ENCODE measurements at places on chromosomes 7 and 10.

- peaks cover 28% of the 10 kb centered on the region for H3K4me1 ChIP-seq
- H3K27me3 ChIP-seq: no peaks in the 10 kb centered on the region
- peak overlapping the region; percentile 86 for H3K27ac ChIP-seq
- H3K4me3 ChIP-seq: no peak overlapping the region
- no peaks in the 10 kb centered on the region for H3K36me3 ChIP-seq
Observed at GRCh38 chr7:134613623-134614347, 32.9 kb upstream of the BPGM start.

DNA sequence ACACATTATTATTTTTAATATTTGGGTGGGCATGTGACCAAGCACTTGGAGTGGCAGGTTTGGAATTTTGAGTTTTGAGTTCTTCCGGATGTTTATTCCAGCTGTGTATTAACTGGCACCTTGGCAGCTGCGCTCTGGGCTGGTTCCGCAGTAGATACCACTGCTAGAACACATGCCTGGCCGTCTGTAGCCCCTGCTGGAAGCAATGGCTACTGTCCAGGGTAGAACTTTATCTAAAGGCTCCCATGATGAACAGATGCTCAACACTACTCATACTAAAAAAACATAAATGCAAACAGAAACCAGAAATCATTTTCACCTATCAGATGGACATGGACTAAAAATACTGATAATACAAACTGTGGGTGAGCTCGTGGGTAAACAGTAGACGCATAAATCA, 19.4 kb upstream of the SH3PXD2A start:
- no peaks in the 10 kb centered on the region for H3K27me3 ChIP-seq
- no peaks in the 10 kb centered on the region for H3K36me3 ChIP-seq
- no peak overlapping the region for H3K4me3 ChIP-seq

DNA sequence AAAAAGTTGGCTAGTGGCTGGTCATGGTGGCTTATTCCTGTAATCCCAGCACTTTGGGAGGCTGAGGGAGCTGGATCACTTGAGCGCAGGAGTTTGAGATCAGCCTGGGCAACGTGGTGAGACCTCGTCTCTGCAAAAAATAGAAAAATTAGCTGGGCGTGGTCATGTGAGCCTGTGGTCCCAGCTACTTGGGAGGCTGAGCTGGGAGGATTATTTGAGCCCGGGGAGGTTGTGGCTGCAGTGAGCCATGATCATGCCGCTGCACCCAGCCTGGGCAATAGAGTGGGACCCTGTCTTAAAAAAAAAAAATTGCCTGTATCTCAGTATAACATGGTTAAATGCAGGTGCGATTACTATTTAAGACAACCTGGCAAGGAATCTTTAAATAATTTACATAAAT, 61.0 kb downstream of the ADD3 start:
- H3K36me3 ChIP-seq: no peaks in the 10 kb centered on the region
- H3K27me3 ChIP-seq: no peaks in the 10 kb centered on the region
- 0 out of 2 replicates have a peak, but pooled peaks cover 11% of the 10 kb centered on the region for H3K4me1 ChIP-seq
- no peak overlapping the region for H3K4me3 ChIP-seq
- DNase-seq: no peak

GRCh38 chr10:119428789-119429188, 113.7 kb downstream of the RGS10 start:
- no peak overlapping the region for H3K4me3 ChIP-seq
- H3K27ac ChIP-seq: no peak overlapping the region
- no peaks in the 10 kb centered on the region for H3K4me1 ChIP-seq
- no peak for DNase-seq
- H3K27me3 ChIP-seq: no peaks in the 10 kb centered on the region

GRCh38 chr10:130745251-130745650, 566.3 kb downstream of the TCERG1L start:
- no peaks in the 10 kb centered on the region for H3K36me3 ChIP-seq
- no peak overlapping the region for H3K4me3 ChIP-seq
- no peak for DNase-seq
- no peaks in the 10 kb centered on the region for H3K4me1 ChIP-seq
